ENCODE measurements at places on chromosomes 2 and 18.

DNA sequence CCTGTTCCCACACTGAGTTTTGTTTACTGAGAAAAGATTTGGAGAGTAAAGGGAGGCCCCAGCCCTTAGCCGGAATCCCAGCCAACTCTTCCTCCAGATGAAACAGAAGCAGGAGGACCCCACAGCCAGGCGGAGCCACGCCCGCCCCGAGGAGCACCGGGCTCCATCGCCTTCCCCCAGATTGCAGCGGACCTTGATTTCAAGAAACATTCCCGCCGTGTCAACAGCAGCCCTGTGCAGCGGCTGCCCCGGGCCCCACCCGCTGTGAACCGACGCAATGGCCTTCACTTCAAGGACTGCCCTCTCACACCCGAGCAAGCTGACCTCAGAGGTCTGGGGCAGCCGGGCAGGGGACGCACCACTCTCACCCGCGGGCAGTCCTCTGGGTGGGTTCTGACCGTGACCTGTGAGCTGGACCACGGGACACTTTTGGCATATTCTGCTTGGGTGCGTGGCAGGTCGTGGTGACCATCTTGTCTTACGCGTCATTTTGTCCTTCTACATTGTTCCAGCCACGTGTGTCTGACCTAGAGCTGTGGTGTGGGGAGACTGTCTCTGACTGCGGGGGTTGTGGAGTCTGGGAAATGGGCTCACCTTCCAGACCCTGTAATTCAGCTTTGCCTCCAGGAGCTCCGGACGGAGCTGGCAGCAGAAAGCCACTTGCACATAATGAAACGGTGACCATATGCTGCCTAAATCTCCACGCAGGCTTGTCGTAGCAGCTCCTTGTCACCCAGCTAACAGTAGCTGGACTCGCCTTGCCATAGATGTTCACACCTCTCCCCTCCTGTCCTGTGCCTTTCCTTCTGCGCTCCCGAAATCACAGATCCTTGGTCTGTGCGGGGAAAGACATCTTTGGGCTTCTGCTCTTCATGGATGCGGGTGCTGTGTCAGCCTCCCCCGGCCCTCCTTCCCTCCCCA, 32.0 kb upstream of the INHBB start:
- no peak for DNase-seq

DNA sequence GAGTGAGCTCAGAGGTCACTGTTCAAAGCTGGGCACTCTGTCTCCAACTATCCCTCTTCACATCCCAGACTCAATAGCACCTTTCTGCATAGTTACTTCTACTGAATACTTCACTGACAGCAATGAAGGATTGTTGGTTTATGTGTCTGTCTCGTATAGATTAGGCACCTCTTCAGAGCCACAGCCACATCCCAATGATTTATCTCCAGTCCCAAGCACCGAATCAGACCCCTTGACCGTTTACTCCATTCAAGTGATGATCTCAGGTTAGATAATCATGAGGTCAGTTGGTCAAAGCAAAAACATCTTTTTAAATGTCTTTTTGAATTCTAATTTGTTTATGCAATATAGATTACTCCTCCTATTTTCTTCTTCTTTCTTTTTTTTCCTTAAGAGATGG, 14.7 kb downstream of the NEDD4L start:
- no peak for DNase-seq

GRCh38 chr18:75173125-75173432, 35.9 kb downstream of the PTGR3 start:
- no peak for DNase-seq

DNA sequence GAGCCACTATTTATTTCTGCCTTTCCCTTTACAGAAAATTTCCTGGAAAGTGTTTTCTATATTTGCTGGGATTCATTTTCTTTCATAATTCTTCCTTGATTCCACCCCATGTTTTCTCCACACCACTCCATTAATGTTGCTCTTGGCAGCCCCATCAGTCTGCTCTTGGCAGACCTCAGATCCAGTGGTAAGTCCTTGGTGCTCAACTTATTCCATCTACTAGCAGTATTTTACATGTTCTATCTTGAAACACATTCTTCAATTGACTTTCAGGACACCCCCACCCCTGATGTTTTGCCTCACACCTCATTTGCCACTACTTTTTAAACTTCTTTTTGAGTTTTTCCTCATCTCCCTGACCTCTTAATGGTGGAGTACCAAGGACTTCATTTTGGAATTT, 65.0 kb downstream of the HNMT start:
- no peak for DNase-seq

DNA sequence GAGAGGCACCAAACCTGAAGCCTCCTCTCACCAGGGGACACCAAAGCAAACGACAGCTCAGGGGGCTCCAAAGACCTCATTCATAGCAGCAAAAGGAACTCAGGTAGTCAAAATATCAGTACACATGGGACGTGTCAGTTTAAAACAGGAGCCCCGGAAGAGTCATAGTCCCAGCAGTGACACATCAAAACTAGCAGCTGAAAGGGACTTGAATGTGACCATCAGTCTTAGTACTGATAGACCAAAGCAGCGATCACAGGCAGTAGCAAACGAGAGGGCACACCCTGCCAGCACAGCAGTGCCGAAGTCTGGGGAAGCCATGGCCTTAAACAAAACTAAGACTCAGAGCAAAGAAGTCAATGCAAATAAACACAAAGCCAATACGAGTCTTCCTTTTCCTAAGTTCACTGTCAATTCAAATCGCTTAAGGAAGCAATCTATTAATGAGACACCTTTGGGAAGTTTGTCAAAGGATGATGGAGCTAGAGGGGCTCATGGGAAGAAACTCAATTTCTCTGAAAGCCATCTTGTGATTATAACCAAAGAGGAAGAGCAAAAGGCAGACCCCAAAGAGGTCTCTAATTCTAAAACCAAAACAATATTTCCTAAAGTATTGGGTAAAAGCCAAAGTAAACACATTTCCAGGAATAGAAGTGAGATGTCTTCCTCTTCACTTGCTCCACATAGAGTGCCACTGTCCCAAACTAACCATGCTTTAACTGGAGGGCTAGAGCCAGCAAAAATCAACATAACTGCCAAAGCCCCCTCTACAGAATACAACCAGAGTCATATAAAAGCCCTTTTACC, 1.2 kb downstream of the GALNT5 start:
- DNase-seq: no peak

GRCh38 chr2:14219306-14219705, 413.2 kb upstream of the LRATD1 start:
- no peak for DNase-seq

Data from 8988T (cell line).